Hypothalamus (tissue), 51 donors: ENCODE measurements at places on chromosomes 2 and 18.

GRCh38 chr2:132969371-132969985 lies 299.5 kb upstream of the LYPD1 start:
- no peak for DNase-seq

GRCh38 chr2:217989221-217989948 lies 13.4 kb downstream of the TNS1 start:
- no peak for DNase-seq

GRCh38 chr2:25044990-25045389 lies 3.1 kb downstream of the EFR3B start:
- DNase-seq = no peak

GRCh38 chr2:120428748-120429147 lies 82.8 kb downstream of the INHBB start:
- no peak for DNase-seq

DNA sequence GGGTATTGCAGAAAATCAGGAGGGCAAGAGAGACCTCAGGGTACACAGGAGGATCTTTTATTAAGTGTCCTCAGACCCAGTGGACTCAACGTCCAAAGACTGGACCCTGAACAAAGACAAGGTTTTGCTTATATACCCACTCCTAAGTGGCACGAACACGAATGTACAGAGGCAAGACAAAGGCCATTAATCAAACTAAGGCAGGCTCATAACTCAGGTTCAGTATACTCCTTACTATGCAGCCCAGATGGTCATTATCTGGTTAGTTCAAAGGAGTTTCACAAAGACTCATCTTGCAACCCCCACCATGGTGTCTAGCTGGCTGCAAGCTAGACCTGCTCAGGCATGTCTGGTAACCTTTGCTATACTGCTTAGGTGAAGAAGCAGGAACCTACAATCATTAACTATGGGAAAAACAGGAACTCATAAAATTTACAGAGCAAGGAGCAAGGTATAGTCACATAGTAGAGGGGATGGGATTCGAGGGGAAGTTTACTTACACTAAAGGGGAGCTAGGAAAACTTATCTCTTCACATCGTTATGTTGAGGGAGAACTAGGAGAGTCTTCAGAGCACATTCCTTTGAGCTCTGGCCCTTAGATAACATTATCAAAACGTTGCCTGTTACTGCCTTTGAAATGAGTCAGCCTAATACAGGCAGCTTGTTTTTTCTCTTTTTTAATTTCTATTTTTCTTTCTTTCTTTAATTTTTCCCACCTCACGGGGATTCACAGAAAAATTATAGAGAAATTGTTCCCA lies 33.9 kb downstream of the SLC4A3 start:
- DNase-seq = no peak

GRCh38 chr18:63042351-63042750 lies 277.2 kb downstream of the BCL2 start:
- DNase-seq = no peak

DNA sequence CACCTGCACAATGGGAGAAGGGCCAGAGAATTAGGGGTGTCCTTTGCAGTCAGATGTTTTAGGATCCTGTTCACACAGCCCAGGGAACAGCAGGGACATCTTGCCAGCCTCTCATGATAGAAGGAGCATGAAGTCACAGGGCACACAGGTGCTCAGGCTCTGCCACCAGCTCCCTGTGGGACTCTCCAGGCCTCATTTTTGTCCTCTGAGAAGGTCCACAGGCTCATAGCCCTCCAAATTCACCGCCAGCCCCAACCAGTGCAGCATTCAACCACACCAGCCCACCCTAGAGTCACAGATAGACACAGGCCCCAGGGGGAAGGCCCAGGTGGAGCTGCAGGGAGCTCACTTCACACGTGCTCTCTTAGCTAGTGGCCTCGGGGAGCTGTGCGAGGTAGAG lies 391.7 kb downstream of the TNS1 start:
- DNase-seq = no peak

DNA sequence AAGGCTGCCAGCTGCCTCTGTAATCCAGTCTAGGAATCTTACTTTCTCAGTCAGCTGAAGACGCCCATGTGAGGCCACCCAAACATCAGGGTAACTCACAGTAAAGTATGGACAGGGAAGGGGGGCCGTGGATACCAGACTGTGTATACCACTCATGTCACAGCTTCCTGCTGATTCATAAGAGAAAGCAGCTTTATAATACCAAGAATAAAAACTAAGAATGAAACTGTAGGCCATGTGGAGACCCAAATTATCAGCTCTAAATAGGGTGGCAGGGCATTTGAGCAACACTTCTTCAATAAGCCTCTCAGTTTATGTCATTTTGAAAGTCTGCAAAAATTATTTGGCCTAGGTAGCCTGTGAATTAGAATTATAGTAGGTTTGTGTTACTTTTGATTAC lies 115.0 kb upstream of the CDCA7 start:
- no peak for DNase-seq

DNA sequence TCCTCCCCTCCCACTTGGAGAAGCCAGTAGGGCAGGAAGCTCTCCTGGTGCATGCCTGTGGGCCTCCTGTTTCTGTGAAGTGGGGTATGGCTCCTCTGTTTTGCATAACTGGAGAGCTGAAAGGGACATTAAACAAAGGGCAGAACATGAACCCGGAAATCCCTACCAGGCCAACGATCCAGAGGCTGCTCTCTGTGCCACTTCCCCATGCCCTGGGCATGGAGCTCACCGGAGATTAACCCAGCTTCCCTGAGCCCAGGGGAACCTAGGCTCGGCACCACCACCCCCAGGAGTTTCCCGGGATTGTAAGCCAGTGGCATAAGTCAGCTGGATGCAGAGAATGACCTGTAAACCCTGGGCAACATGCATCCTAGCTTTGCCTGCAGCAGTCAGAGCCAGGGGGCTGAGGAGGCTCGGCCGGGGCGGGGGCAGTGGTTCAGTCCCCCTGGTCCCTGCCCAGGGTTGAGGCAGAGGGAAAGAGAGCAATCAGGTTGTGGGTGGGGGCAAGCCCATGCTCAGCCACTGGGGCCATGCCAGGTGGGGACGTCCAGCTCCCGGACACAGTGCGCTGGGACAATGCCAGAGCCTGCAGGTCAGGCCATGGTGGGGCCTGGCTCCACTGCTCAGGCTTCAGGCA lies 49.5 kb downstream of the TIMM21 start:
- no peak for DNase-seq

DNA sequence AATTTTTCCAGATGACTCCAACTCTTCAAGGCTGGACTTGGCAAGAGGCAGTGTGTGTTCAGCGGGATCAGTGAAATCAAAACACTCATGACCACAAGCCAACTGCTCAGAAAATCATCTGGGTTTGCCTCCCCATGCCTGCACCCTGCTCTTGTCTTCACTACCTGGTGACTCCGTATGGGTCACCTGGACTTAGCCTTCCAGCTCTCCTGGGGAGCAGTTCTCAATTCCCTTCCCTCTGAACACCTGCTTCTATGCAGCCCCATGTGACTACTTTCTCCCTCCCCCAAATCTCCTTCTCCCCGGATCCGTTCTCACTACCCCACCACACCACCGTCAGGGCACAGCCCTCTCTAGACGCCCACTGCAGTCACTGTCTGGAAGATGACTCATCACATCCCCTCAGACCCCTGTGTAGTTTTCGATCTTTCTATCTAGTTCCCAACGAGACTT lies 130.2 kb upstream of the ID2 start:
- DNase-seq = no peak

DNA sequence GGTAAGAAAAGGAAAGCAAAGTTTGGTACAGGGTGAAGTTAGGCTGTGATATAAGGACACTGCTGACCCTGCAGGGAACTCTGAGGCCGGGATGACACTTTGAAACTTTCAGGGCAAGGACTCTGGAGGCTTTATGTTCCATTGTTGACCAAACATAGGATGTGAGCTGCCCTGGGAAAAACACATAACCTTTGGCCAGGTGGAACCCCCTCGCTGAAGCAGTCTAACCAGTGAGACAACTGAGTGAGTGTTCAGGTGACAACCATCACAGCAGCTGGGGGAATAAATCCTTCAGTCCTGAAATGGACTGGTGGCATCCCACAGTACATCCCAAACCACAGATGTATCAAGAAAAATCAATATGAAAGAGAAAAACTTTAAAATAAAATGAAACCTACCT lies 280.9 kb upstream of the CDH2 start:
- no peak for DNase-seq

- DNase-seq = no peak
Measured at GRCh38 chr18:48162956-48163737, 232.7 kb upstream of the SMAD2 start.

GRCh38 chr18:77146249-77147080 lies 13.9 kb upstream of the MBP start:
- no peak for DNase-seq

GRCh38 chr2:210092791-210093190 lies 78.4 kb downstream of the KANSL1L start:
- no peak for DNase-seq

GRCh38 chr2:69645031-69645431 lies 1.5 kb upstream of the AAK1 start:
- DNase-seq = no peak

DNA sequence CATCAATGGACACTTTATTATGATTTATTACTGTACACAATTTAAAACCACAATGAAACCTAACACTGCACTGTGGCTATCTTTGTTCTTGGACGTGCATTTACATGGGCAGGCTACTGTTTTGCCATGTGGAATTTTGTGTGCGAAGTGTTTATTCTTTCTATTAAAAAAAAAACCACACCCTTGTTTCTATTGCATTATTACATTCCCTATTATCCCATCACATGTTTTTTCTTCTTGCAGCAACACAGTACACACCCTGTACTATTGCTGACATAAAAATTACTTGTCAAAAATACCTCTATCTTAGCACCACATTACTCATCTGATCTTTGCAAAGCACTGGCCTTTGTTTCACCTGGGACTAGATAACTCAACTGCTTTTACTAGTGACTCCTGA lies 1.5 kb downstream of the RNF152 start:
- DNase-seq = no peak

DNA sequence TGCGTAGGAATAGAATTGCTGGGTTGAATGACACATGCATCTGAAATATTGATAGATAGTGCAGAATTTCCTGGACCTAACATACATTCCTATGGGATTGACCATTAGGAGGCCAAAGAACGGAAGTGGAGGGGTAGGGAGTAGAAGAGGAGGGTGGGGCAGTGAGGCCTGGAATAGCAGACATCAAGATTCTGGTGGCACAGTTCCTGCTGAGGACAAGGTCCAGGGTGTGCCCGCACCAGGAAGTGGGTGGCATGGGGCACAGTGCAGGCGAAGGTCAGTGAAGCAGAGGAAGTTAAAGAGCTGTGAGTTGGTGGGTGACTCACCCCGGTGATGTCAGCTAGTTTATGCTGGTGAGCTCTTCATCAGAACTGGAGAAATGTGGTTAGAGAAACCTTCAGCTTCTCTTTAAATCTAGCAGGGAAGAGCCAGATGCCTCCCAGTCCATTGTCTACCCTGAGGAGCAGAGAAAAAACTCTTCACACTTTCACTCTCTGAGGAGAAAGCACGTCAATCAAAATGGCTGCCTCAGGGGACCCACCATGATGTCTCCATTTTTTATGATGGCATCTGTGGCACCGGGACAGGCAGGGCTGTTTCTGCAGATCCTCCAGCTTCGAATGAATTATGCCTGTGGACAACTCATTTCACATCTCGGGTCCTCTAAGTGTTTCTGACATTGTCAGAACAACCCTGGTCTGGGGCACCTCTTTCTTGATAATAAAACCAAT lies 55.9 kb upstream of the CTLA4 start:
- DNase-seq = no peak

- DNase-seq = peak; percentile 15
Measured at GRCh38 chr2:38406597-38407110, 29.6 kb upstream of the ATL2 start.

DNA sequence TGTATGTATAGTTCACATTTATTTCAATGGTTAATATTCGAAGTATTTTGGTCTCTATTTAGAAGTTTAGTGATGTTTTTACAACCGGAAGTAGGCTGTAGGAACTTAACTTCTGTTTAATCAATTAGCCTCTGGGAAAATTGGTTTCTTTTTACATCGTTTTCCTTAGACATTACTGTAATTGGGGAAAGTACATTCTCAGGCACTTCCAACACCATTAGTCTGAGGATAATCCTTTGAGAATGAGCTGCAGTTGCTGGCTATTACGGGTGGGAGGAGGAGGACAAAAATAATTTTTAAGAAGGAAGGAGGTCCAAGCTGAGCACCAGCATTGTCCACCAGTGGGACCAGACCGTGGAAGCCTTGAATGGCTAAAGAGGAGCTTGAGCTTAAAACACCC lies 70.4 kb upstream of the ST3GAL5 start:
- DNase-seq = no peak

- no peak for DNase-seq
Measured at GRCh38 chr18:75132098-75132870, 76.7 kb downstream of the PTGR3 start.

DNA sequence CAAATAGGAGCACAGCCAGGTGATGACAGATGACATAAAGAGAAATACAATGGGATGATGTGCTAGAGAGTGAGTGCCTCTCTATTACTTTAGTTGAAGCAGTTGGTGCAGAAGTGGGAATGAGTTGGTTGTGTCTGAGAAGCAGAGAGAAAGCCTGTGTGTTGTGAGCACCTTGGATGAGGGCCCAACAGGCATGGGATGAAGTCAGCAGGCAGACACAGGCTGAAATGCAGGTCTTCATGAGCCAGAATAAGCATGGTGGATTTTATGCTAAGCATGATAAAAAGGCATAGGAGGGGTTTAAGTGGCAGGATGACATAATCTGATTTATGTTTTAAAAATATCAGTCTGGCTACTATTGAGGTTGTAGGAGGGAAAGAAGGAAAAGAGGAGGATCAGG lies 71.5 kb downstream of the KLHL14 start:
- DNase-seq = no peak

DNA sequence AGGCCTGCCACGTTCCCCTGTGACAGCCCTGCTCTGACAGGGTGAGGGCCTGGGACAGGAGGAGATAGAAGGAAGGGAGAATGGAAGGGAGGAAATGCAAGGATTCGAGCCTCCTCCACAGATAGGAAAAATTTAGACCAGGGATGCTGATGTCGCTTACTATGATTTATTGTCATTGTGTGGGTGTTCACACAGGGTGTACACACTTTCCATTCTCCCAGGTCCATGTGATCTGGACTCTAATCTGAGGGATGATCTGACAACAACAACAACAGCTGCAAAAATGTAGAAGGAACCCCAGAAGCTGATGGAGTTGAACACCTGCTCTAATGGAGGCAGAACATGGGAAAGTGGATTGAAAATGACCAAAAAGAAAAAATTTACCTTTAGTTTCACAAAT lies 231.7 kb upstream of the TNP1 start:
- DNase-seq = no peak

DNA sequence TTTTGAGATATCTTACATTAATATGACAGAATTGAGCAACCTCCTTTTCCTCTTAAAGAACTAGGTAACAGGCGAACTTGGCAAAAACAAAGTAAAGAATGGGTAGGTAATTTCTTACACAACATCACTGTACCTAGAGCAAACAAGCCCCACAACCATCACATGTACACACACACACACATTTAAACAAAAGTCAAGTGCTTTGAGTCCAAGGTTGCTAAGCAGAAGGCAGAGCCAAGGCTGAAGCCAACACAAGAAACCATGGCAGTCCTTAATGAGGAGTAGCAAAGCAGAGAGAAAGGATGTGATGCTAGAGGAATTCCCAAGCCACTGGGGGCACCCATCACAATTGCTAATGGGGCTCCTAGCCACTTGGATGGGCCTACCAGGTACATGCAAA lies 164.1 kb downstream of the PAX3 start:
- no peak for DNase-seq
